ENCODE measurements at places on chromosomes 12 and 14.
A peak's percentile ranks its signal among the peaks of the same experiment; 100 is the strongest.

- DNase-seq: no peak
Observed at GRCh38 chr14:99621948-99622347, 17.9 kb upstream of the CCDC85C start.

GRCh38 chr12:60152756-60153155 lies 556.9 kb downstream of the SLC16A7 start:
- DNase-seq: no peak

DNA sequence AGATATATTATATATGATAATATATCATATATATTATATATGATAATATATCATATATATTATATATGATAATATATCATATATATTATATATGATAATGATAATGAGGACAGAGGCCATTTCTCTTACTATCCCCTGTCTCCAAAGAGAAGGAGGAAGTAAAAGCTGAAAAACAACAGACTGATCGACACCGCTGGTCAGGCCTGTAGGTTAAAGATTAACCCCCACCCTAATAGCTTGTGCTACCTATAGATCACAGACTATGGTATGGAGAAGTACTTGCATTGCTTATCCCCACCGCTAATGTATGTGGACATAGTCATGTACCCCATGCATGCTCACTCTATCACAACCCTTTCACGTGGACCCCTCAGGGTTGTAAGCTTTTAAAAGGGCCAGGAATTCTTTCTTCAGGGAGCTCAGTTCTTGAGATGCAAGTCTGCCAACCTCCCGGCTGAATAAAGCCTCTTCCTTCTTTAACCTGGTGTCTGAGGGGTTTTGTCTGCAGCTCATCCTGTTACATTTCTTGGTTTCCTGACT lies 786.1 kb upstream of the TMEM132C start:
- no peak for DNase-seq

- no peak for DNase-seq
Observed at GRCh38 chr14:85852906-85853305, 323.0 kb downstream of the FLRT2 start.

DNA sequence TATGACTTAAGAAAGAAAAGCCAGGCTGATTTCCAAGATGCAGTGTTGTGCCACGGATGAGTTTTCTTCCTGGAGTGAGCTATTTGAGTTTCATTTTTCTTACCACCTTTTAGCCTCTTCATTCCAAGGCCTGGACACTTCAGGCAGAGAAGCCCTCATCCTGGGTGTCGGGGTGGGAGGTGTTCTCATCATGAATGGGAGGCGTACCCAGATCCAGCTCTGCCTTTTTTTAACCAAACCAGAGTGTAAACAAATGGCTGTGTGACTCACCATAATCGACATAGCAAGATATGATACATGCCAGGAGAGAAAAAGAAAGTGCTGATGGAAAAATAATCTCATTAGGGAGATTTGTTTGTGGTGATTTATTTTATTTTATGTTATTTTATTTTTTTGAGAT lies 79.9 kb downstream of the ARF6 start:
- peak; percentile 40 for DNase-seq

- no peak for DNase-seq
Observed at GRCh38 chr14:72610831-72611200, 283.1 kb downstream of the DPF3 start.

GRCh38 chr12:113808095-113808951 lies 157.8 kb downstream of the RBM19 start:
- DNase-seq: no peak

DNA sequence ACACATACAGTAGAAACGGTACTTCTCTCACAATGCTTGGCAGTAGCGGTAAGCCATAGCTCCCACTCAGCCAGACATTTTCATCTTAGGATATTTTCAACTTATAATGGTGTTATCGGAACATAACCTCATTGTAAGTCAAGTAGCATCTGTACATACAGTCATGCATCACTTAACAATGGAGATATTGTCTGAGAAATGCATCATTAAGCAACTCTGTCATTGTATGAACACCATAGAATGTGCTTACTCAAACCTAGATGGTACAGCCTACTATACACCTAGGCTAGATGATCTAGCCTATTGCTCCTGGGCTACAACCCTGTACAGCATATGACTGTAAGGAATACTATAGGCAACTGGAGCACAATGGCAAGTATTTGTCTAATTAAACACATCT lies 40.8 kb downstream of the RPS6KA5 start:
- DNase-seq: no peak

DNA sequence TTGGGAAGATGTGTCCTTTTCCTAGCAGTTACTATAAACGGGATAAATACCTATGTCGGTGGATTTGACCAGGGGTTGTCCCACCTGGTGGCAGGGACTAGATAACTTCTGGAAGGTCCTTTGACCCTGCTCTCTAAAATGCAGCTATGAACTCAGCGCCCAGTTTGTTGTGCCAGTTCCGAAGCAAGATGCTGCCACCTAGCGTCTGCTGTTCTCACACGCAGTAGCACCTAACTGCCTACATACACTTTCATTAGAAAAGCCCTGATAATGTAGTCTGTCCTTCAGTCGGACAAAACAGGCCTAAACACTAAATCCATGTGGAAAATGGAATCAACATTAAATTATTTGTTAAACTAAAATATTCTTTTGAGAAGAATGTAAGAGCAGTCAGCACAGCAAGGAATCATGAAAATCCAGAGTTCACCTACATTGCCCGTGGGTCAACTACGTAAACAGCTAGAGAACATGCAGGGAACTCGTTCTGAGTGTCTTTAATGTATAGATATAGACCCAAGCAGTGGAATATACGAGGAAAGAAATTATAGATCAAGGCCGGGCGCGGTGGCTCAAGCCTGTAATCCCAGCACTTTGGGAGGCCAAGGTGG lies 51.1 kb upstream of the CRACR2A start:
- peak; percentile 75 for DNase-seq

GRCh38 chr14:95334044-95334443 lies 14.3 kb upstream of the CLMN start:
- DNase-seq: no peak

DNA sequence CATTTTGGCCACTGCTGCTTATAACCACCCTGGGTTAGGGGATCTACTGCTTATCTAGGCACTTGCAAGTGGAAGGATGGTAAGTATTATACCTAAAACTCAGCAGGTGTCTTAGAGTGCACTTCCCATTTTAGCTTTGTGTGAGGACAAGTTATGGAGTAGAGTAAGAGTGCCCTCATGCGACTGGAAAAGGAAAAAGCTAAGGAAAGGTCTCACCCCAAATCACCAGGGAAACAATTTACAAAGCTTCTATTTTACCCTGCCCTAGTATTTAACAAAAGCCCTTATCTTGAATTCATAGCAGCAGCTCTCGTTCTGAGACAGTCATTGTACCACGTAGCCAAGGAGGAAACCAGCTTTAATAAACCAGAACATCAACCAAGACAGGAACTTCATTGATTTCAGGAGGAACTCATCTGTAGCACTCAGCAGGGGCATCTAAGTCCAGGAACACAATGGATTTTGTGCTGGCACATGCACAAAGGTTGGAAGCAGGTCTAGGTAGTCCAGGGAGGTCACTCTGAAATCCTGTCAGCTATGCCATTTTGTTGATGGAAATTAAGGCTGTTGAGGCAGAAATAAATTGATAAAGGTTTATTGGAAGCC lies 2.9 kb downstream of the RDH12 start:
- DNase-seq: peak; percentile 19

GRCh38 chr12:130672089-130672820 lies 43.8 kb downstream of the RIMBP2 start:
- no peak for DNase-seq

GRCh38 chr12:118103201-118103600 lies 610 bp downstream of the VSIG10 start:
- peak; percentile 19 for DNase-seq

- no peak for DNase-seq
Observed at GRCh38 chr12:97760601-97761000, 298.0 kb downstream of the RMST start.

DNA sequence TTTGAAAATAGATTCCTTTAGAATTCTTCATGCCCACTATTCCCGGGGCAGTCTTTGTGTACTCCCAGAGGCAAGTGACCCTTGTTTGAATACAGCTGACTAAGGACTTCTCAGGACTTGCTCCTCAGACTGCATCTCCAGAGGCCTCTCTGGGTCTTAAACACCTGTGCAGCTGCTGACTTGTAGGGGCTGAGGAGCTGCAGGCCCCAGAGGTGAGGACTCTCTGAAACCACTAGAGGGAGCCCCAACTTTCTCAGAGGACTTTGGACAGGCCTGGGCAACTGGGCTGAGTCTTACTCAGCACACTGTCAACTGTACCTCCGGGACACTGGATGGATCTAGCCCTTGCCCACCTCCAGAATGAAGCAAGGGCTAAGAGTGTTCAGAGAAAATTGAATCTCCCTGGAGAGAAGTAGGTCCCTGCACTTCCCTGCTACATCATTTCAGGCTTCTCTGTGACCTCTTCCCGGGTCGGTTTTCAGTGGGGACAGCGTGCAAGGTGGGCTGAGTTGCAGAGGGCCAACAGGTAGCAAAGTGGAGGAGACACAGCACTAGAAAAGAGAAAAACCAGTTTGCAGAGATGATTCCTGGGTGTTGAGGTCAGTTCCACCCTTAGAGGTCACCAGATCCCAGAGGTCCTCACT lies 164.6 kb downstream of the TMEM117 start:
- DNase-seq: peak; percentile 5

- no peak for DNase-seq
Observed at GRCh38 chr12:78898416-78898815, 33.8 kb downstream of the SYT1 start.

- DNase-seq: peak; percentile 20
Observed at GRCh38 chr12:43758247-43758727, 303 bp downstream of the PUS7L start.

DNA sequence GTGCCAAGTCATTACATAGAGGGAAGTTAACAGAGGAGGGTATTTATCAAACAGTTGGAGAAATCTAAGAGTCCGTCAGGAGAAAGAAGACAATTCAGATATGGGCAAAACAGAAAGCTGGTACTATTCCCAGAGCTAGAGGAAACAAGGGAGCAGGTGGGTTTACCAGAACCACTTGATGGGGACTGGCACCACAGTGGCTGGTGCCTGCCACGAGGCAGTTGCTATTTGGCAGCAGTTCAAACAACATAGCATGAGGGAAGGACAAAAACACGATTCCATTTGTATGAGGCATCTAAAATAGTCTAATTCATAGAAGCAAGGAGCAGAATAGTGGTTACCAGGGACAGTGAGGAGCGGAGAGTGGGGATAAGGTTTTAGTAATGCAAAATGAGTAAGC lies 24.6 kb upstream of the KLRD1 start:
- DNase-seq: no peak

- no peak for DNase-seq
Observed at GRCh38 chr12:12229556-12230092, 37.2 kb downstream of the LRP6 start.

DNA sequence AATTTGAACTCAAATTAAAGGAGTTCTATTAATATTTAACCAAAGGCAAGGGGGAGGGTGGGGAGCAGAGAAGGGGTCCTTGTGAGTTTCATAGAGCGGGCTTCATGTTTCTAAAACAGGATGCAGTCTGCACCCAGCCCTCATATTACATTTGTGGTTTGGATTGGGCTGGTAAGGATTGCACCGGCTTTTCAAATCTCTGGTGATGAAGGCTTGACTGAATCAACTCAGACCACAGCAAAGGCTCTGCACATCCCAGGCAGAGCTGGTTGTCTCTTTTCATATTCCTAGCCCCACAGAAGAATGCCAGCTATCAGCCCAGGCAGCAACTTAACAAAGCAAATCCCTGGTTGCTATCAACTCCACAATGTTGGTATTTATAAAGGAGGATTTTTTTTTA lies 1221.4 kb downstream of the VRK1 start:
- peak; percentile 30 for DNase-seq

- DNase-seq: no peak
Observed at GRCh38 chr12:111150921-111151840, 217.7 kb downstream of the PHETA1 start.

- no peak for DNase-seq
Observed at GRCh38 chr14:101132051-101132571, 228.6 kb upstream of the RTL1 start.

DNA sequence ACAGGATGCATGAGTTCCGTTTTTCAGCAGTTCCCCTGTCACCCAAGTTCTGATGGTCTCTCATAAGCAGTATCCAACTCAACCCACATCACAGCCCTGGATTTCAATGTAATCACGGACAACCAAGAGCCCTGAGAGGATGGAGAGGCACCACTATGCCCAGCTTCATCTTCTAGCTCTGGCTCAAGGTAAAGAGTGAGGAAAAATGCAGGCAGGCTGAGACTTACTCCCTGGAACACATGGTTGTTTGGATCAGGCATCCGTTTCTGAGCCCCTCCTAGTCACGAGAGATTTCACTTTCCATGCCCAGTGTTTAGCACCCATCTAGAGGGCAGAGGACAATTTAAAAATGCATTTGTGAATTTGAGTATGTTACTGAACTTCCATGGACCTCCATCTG lies 45.0 kb downstream of the ANO2 start:
- no peak for DNase-seq

DNA sequence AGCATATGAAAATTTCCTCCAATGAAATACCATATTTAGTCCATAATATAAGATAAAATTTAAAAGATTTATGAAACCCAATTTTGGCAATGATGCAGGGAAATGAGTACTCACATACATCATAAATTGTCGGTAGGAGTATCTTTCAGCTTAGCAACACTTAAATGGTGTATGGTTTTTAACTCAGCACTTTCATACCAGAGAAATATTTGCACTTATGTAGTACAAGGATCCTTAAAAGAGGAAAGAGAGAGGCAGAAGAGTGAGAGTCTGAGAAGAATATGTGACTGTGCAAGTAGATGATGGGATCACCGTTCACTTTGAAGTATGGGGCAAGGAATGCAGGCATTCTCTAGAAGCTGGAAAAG lies 379.3 kb upstream of the DCN start:
- DNase-seq: no peak

GRCh38 chr12:118432812-118433545 lies 56.6 kb downstream of the SUDS3 start:
- no peak for DNase-seq

GRCh38 chr12:10358131-10358530 lies 31.7 kb downstream of the KLRK1 start:
- no peak for DNase-seq

- DNase-seq: no peak
Observed at GRCh38 chr14:90281756-90282155, 25.4 kb downstream of the PSMC1 start.

- DNase-seq: no peak
Observed at GRCh38 chr14:74698465-74698864, 14.4 kb downstream of the AREL1 start.

DNA sequence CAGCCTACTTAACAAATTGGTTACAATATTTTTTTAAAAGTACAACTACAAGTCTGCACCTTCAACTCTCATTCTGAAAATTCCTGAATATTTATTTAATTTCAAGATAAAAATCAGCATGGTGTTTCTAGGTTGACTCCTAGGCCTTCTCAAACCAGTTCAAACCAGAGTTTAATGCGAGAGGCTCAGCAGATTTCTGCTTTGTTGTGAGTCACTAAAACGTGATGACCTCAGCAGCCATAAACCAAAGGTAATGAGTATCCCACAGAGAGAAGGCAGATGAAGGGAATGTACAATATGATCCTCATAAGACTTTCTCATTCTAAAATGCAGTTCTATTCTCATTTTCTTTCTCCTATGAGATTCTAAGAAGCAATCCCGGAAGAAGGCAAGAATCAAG lies 1.5 kb downstream of the PRDM4 start:
- no peak for DNase-seq

Data from activated naive CD8-positive, alpha-beta T cell treated with anti-CD3 and anti-CD28 coated beads, Interleukin-2, amount 50 U/mL, for 24 hours (primary cell).